ENCODE measurements at places on chromosomes 11 and 22.

GRCh38 chr11:70473873-70474690 is 75.8 kb downstream of the CTTN start:
- no peak for DNase-seq

DNA sequence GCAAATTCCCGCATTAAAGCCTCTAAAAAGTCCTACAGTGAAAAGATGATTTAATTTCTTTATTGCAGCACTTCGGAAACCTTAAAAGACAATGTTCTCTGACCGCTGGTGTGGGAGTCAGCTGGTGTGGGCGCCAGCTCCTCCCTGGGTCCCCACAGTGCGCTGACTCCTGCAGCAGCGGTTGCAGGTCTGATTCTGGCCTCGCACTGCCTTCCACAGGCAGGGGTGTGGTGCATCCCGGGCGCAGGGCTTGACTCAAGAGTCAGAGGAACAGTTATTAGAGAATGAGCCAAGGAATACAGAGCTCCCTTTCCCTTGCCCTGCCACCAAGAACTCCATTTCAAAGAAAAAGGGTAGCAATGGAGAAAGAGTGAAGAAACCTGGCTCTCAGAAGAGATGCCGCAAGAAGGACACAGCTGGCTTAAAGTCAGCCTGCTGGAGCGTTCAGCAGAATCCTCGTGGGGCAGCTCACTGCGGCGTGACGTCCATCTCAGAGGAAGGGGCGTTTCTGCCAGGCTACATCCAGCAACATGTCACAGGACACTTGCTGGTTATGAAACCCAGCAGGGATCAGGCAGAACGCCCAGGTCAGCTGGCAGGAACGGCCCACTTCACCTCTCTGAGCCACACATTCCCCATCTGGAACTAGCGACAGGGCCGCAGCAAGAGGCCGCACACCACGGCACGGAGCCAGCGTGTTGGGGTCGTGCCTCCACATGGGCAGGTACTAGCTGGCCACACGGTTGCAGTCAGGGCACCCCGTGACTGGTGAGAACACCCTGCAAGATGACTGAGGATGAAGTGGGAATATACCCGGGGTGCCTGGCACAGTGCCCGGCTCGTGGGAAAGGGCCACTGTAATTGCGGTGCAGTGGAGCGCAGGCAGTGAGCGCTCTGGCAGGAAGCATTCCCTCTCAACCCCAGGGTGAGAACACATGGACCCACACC is 18.1 kb upstream of the EFCAB6 start:
- peak; percentile 61 for DNase-seq

GRCh38 chr11:132942611-132943356 is 589.5 kb downstream of the OPCML start:
- DNase-seq = no peak

DNA sequence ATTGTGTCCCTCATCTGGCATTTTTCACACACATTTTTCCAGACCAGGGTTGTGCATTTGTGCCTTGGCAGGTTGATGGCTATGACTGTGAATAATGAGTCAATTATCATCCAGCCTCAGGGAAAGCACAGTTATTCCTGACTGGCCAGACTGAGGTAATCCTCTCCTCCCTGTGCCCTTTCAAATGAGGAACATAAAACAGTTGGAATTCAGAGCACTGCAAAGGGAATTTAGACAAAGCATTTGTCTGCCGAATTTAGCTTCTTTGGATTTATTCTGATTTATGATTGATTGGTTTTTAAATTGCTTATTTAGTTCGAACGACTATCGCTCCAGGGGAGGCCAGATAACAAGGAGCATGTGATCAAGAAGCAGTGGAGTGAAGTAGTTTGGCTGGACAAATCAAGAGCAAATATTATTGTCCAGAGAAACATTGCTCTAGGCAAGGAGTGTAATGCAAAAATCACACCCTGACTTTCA is 30.8 kb upstream of the RAG2 start:
- no peak for DNase-seq

- no peak for DNase-seq
Observed at GRCh38 chr11:82826526-82826925, 73.7 kb downstream of the PRCP start.

DNA sequence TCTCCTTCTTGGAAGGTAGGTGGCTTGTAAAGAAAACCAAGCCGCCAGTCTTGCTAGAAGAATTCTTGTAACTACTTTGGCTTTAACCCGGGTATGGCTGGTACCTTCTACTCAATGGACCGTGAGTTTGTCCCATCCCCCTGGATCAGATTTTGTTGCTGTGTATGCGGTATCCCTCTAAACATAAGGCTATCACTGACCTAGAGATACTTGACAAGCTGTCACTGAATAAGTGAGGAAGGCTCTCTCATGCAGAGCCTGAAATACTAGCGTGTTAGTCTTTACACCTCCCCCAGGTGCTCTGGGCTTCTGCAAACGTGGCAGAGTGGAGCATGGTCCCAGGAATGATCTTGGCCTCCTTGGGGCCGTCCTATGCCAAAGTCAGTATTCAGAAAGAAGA is 34.5 kb downstream of the GLB1L2 start:
- DNase-seq = no peak

- no peak for DNase-seq
Observed at GRCh38 chr11:446891-447290, 3.2 kb upstream of the PTDSS2 start.

- peak; percentile 59 for DNase-seq
Observed at GRCh38 chr11:119094816-119095065, 6.9 kb downstream of the DPAGT1 start.

- no peak for DNase-seq
Observed at GRCh38 chr11:12319988-12320387, 57.4 kb upstream of the PARVA start.

DNA sequence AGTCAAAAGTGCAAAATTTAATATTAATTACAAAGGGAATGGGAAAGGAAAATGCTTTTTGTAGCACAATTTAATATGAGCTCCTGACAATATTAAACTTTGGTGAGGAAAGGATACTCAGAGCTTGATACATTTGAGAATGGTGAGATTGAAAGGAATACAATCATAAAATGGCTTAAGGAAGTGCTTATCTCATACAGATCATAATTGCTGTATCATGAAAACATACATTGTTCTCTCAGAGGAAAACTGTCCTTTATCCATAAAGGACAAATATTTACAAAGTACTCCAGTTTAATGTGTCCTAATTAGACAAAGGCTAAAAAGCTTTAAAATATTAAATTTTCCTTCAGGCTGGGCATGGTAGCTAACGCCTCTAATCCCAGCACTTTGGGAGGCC is 260.4 kb downstream of the TMEM135 start:
- no peak for DNase-seq

DNA sequence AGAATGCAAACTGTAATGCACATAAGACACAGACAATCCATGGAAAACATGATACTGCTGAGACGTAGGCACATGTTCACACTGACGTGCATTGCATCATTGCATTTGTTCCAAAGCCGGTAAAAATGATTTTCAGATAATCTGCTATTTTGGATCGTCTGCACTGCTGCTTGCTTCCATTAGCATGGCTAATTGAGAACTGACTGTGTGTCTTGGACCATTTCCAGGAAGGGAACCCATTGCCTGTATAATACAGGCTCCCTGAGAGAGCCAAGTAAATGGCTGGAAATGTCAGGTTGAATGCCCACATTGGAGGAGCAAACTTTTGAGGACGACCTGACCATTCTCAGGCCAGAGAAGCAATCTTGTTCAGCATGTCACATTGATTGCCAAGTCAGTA is 304.8 kb downstream of the ST3GAL4 start:
- peak; percentile 6 for DNase-seq

- no peak for DNase-seq
Observed at GRCh38 chr11:17753641-17754040, 19.1 kb downstream of the KCNC1 start.

- no peak for DNase-seq
Observed at GRCh38 chr11:87840786-87841185, 334.5 kb downstream of the RAB38 start.

- DNase-seq = no peak
Observed at GRCh38 chr11:73218106-73218829, at the start of gene P2RY2. P2RY2 (plus strand) TSS chr11:73218281; CDS start chr11:73234160, 15,879 bp downstream.

DNA sequence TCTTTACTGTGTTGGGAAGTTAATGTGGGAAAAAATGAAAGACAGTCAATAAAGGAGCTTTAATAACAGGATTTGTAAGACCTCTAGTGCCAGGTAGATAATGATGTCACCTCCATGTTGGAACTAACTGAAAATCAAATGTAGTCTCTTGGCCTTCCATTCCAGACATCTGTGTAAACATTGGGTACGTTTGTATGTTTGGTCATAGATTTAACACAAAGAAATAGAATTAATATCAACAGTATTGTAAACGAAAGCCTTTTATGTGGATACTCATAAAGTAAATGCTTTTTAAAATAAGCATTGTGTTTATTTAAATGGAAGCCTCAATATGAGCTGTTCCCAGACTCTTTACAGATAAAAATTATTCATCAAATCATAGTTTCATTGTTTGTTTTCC is 605.7 kb downstream of the METTL15 start:
- DNase-seq = no peak

GRCh38 chr22:21015466-21016006 is 571 bp downstream of the P2RX6 start:
- DNase-seq = no peak

- no peak for DNase-seq
Observed at GRCh38 chr11:125429807-125430678, 66.0 kb downstream of the FEZ1 start.

- DNase-seq = no peak
Observed at GRCh38 chr11:9772218-9772617, 108.3 kb downstream of the SWAP70 start.

DNA sequence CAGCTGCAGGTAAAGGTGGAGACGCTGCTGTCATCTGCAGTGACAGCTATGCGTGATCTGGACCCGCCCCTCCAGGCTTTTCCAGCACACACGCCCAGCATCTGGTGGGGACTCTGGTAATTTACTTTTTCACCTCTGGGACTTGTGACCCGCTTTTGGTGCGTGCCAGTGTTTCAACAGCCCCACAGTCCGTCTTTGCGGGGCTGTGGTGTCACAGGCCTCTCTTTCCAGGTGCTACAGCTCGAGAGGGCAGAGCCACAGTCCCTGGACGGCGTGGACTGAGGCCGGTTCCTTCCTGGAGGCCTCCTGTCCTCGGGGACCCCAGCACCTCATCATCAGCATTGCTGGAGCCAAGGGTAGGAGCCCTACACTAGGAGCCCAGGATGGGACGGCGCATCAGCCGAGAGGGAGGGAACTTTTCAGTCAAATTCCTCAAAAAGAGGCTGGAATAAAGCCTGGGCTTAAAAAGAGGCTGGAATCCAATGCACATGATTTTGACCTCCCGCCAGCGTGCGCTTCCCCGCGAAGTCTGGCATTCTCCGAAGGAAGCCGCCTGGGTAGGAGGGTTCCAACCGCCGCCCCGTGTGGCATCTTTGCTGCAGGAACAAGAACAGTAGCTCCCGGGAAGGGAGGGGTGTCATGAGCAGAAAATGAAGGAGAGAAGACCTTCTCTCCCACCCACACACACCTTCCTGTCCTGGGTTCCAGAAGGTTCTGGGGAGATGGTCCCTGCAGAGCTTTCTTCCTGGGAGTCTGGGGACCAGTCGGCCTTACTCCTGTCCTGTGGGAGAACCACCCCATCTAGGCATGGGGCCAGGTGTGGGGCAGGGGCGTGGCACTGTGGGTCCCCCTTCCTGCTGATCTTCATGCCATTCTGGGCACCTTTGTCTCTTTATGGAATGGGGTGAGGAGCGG is 25.7 kb upstream of the KRTAP5-7 start:
- DNase-seq = no peak

GRCh38 chr11:109911488-109911887 is 181.7 kb upstream of the ZC3H12C start:
- DNase-seq = no peak

GRCh38 chr11:29280452-29280851 is 736.4 kb downstream of the KCNA4 start:
- DNase-seq = no peak

DNA sequence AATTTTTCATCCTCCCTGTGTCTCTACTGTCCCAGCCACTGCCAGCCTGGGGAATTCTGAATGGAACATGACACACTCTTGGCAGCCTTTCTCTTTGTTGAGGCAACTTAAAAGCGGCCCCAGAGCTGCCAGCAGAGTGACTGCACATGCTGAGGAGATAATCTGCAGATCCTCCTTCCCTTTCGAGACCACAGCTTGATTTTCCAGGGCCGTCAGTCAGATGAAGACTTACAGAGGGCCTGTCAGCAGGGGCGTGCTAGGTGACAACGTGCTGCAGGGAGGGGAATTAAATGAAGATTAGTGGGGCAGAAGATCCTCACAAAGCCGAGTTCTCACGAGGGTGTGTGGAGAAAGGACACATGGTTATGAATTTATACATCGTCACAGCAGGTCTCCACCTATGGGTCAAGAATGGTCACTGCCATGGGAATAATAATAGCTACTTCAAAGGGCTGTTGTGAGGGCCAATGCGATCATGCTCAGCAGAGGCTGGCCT is 193.5 kb upstream of the PITPNB start:
- no peak for DNase-seq

Data from stromal cell of bone marrow (primary cell).